ENCODE measurements at places on chromosomes 6 and 20. TPM values are rescaled to one million over a fixed set of nuclear protein-coding genes. Genes with fewer than 3 reads are reported as not detected.

GRCh38 chr6:111992851-111993250 lies 61.1 kb upstream of the CCN6 start:
- no peaks in the 10 kb centered on the region for H3K27me3 ChIP-seq
- no peaks in the 10 kb centered on the region for H3K36me3 ChIP-seq
- H3K4me1 ChIP-seq: peaks cover 18% of the 10 kb centered on the region
- H3K27ac ChIP-seq: no peak overlapping the region
- H3K4me3 ChIP-seq: no peak overlapping the region

DNA sequence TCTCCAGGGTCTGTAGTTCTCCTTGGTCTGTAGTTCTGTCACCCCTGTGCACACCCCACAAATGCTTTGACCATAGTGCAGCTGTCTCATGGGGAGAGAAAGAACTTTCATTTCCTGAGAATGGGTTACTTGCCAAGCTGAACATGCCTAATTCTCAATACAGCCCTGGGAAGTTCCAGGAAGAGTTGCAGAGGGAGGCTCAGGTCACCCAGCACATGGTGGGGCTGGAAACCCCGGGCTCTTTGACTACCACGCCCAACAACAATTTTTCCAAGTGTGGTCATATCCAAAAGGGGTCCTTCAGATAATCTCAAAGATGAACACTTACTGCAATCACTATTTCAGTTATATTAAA lies 2.2 kb upstream of the PTPRA start:
- H3K27me3 ChIP-seq: no peaks in the 10 kb centered on the region
- H3K4me1 ChIP-seq: peaks cover 23% of the 10 kb centered on the region
- H3K36me3 ChIP-seq: peaks cover 8% of the 10 kb centered on the region

DNA sequence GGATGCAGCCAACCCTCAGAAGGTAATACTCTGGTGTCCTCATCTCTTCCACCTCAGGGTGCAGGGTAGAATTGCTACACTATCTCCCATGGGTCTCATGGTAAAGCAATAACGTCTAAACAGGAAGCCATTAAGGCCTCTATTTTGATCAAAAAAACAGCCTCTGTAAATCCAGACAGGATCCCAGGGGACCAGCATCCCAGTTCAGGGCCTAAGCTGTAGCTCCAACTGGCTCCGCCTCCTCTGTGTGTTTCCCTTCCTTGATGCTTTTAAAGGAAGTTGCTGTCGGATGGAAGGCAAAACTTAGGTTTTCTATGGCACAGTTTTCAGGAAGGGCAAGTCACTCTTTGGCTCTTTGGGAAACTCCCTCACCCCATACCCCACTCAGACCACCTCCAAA lies 222.0 kb downstream of the MAFB start:
- DNase-seq: no peak
- no peaks in the 10 kb centered on the region for H3K4me1 ChIP-seq
- H3K4me3 ChIP-seq: no peak overlapping the region
- H3K27ac ChIP-seq: no peak overlapping the region
- no peaks in the 10 kb centered on the region for H3K27me3 ChIP-seq

DNA sequence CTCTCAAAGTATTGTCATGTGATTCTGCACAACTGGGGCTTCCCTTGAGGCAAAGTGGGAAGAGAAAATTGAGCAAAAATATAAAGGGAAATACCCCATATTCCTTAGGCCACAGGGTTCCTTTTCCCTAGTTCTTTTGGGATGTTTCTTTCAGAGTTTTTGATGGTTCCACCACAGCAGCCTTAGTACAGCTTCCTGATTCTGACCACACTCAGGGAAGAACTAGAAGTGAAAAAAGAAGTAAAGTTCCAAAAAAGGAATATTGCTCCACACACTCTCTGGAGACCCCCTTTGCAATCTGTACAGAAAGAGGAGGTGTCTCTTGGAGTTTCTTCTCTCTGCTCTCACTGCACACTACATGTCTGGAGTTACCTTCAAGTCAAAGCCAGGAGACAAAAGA lies 27.9 kb upstream of the HLA-DQA2 start:
- no peak overlapping the region for H3K27ac ChIP-seq
- no peak overlapping the region for H3K4me3 ChIP-seq
- no peaks in the 10 kb centered on the region for H3K27me3 ChIP-seq

DNA sequence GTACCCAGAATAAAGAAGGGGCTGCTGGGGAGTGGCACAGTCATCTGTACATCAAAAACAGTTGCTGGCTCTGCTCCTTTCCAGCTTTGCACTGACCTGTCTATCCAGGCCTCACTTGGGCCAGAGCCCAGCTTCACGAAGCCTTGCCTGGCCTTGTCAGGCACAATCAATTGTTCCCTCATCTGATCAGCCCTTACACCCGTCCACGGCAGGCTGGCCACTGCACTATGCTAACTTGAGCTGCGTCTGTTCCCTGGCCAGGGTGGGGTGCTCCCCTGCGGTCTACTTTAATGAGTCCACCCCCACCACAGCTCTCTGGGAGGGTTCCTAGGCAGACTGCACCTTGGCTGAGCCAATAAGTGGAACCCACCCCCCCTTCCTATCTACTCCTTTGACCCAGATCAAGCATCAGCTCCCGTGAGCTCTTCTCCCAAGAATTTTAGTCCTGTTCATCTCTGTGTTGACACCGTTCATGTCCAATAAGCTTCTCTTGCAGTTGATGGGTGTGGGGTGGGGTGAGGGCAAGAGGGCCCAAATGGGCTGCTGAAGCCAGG lies 74.3 kb upstream of the MLN start:
- no peaks in the 10 kb centered on the region for H3K27me3 ChIP-seq
- H3K27ac ChIP-seq: no peak overlapping the region
- peak; percentile 23 for DNase-seq
- no peaks in the 10 kb centered on the region for H3K36me3 ChIP-seq

DNA sequence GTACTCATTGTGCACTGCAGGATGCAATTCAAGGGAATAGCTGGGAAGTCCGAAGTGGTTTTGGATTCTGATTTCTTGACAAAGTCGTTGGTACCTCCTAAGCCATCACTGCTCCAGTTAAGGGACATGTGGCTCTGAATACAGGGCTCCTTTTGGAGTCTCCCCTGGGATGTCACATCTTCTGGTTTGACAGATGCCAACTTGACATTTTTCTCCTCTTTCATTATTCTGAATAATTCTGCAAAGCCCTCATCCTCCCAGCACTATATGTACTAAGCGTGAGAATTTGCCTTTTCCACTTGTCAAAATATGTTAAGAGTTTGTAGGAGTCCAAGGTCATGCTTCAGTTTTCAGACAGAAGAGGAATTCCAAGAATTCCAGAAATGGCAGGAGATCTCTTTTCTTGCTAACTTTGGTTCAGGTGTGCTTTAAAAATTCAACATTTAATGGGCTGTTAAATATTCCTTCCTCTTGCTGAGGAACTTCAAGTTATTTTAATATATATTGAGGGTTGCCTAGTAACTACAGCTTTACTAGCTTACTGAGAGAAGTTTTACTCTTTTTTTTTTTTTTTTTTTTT lies 38.7 kb downstream of the DOK5 start:
- no peak overlapping the region for H3K4me3 ChIP-seq
- no peak for DNase-seq

DNA sequence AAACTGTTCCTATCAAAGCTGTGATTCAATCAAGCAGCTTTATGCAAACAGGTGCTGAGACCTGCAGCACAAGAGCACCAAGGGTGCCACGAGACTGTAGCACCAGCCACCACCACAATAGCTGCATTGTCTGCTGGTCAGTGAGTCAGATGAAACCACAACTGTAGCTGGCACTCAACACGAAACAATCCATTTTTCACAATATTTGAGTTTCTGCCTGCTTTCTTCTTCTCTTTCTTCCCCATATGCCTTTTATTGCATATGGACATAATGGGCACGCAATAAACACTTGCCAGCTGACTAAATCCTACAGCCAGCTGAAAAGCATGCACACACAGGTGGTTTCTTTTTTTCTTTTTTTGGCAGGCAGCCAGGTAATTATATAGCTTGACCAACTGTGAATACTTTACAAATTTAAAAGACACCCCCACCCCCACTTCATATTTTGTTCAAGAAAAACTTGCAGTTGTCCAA lies 16.6 kb downstream of the SLC2A12 start:
- no peaks in the 10 kb centered on the region for H3K4me1 ChIP-seq
- DNase-seq: no peak
- no peak overlapping the region for H3K27ac ChIP-seq
- no peaks in the 10 kb centered on the region for H3K27me3 ChIP-seq
- no peak overlapping the region for H3K4me3 ChIP-seq

PPP1R3D gene
- 7.1 TPM for total RNA-seq

IL20RA gene
- total RNA-seq: 1.5 TPM

ADGB gene
- not detected for total RNA-seq

PRRT1 gene
- total RNA-seq: 0.67 TPM

CCM2L gene
- 9.8 TPM for total RNA-seq

DSP gene
- 146 TPM for total RNA-seq

BTBD9 gene
- 17.3 TPM for total RNA-seq

CABLES2 gene
- total RNA-seq: 5.8 TPM

TRIM15 gene
- not detected for total RNA-seq
